ENCODE measurements at places on chromosomes 11 and 22.

- no peak for DNase-seq
Observed at GRCh38 chr11:18632841-18633240, 1.3 kb downstream of the SPTY2D1 start.

- no peak for DNase-seq
Observed at GRCh38 chr11:113638376-113638775, 67.7 kb downstream of the TMPRSS5 start.

DNA sequence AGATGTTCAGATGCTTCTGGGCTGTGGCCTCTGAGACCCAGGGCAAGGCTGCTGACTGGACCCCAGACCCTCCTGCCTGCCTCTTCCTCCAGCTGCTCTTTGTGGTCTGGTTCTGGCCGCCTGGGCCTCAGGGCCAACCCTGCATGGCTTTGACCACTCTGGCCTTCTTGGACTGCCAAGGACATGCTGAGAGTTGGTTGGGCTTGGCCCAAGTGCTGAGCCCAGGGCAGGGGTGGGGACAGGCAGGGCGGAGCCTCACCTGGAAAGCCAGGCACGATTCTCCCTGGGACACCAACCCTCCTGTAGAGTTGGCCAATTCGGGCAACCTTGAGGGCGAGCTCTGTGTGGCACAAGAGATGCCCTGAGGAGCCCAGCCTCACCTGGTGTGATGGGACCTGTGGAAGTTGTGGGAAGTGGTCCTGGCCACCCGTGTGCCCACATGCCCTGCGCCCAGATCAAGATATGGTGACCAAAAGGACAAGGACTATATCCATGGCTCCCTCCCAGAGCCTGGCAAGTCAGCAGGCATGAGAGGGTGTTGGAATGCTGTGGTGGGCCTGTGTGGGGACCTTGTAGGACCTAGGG, 11.6 kb downstream of the TANGO2 start:
- no peak for DNase-seq

GRCh38 chr11:121426476-121427399, 25.4 kb upstream of the SORL1 start:
- DNase-seq = peak; percentile 10

DNA sequence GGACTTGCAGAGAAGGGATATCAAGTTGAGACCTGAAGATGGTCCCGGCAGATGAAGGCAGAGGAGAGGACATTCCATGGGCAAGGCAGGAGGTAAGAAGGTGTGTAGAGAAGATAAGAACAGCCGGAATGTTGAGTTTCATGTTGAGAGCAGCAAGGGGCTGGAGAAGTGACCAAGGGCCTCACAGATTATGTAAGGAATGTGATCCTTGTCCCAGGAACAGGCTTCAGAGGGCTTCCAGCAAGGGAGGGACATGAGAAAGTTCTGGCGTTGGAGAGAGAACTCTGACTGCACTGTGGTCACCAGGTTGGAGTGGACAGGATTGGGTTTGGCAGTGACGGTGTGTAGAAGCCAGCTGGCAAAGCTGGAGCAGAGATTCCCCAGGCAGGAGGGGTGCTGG, 27.6 kb upstream of the PPFIA1 start:
- no peak for DNase-seq

DNA sequence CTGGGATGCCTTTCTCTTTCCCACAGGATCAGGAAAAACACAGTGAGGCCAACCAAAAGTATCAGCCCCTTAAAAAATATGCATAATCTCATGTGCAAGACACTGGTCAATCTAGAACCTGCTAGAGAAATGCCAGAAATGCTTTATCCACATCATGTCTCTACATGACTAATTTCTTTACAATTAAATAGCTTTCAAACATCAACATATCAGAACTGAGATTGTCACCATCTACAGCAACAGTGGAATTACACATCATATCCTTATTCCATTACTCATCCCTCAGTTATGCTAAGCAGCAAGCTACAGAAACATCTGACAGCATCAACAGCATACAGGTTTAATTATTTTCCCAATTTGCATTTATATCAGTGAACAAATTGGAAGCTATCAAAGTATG, 78.8 kb downstream of the DDIAS start:
- peak; percentile 43 for DNase-seq

DNA sequence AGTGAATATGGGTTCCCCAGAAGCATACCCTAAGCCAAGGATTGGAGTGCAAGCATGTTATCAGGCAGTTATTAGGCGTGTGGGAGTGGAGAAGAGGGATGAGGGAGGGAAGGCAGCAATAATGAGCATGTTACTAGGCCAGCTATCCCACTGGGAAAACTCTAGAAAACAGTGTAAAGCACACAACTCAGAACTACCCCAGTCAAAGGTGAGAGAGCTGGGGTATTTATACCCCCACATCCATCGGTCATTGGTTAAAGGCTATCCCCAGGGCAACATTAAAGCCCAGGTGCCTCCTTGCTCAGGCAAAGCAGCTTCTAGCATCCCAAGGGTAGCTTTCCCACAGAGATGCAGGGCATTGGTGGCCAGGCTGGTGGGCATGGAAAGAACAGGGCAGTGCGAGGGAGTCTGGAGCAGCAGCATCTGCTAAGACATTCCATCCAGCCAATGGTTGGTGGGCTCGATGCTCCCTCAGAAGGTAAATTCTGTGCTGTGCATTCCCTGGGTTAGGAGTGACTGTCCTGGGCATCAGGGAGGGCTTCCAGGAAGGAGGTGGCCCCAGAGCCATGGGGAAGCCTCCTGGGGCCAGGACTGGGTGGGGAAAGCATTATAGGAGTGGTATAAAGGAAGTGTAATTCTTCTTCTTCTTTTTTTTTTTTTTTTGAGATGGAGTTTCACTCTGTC, 21.1 kb upstream of the LRRC10B start:
- no peak for DNase-seq

- no peak for DNase-seq
Observed at GRCh38 chr22:20728523-20729190, 45.3 kb upstream of the SERPIND1 start.

- no peak for DNase-seq
Observed at GRCh38 chr11:128519338-128519737, 68.0 kb downstream of the ETS1 start.

- DNase-seq = no peak
Observed at GRCh38 chr11:29389793-29390192, 627.0 kb downstream of the KCNA4 start.

DNA sequence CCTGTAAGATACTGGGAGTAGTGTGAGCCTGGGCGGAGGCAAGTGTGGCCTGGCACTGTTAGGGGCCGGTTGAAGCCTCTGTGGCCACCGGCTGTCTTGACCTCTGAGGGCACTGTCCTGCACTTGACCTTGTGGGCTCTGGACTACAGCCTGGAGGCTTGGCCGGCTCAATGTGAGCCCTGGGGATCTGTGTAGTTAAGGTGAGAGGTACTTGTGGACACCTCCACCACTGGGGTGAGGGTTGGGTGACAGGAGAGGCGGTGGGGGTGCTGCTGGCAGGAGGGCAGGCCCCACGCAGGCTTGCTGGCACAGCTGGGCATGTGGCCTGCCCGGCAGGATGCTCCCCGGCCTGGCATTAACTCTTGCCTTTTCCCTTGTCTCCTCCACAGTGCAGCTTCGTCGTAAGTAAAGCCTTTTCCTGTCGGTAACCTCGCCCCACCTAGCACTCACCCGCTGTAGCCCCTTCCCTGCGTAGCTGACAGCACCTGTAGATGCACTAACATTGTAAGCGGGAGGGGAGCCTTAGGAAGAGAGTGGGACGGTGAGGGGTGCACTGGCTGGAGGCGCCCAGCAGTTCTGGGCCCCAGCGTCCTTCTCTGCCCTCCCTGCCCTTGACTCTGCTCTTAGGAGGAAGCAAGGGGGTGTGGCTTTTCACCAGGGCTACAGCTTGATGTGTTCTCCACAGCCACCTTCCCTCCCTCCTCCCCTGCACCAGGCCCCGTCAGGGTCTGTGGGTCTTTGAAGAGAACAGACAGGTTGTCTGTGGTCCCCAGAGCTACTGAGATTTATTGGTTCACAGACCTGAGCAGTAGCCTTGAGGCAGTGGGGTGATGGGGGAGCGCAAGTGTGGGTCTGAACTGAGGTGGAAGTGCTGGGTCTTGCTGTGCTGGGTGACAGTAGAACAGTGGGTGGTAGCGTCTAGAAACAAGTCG, 17.6 kb downstream of the INCENP start:
- DNase-seq = no peak

GRCh38 chr11:4095509-4096230, 1.1 kb downstream of the RRM1 start:
- peak; percentile 27 for DNase-seq

DNA sequence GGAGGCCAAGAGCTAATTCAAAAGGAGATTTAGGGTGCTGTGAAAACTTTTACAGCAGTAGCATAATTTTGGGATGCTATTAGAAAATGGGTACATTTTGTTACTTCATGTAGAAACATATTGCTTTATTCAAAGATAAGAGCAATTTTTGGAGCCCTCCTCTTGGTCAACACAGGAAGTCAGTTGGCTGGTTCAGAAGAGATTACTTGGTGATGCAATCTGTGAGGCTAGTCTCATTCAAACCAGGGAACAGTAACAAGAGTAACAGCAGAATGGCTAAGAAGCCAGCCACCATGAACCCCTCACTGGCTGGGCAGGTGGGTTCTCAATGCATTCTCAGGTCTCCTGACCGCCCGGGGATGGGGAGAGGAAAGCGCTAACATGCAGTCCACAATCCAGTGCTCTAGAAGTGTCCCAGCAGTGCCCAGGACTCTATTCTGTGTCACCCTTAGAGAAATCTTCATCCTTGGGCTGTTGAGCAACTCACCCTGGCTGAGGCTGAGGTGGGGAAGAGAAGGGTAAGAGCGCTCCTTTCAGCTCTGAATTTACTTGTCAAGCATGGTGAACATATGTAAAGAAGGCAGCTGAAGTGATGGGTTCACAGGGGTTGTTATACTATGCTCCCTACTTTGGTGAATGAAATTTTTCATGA, 262.2 kb upstream of the UBASH3B start:
- DNase-seq = no peak

DNA sequence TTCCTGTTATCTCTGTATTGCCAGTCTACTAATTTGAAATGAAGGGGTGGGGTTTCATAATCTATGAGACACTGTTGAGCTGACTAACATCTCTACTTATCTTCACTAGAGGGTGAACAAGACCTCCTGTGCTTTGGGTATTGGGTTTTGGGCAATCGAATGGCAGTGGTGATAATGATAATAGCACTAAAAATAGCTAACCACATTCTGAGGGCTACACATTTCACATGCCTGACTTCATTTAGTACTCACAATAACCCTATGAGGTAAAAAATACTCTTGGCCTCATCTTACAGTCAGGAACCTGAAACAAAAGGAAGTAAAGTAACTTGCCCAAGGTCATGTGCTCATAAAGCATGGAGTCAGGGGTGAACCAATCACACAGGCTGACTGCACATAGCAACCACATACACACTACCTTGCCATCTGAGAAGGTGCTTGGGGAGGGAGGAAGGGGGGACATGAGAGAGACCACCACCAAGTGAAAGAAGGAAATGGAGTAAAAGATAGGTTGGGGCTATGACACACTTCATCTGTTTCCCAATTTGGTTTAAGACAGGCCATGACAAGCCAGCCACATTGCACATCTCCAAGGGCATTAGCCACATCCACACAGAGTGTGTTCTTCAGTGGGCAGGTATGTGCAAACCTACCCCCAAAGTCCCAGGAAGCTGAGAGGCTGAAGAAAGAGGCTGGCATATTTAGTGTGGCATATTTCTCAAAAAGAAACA, 387.6 kb upstream of the DDI1 start:
- DNase-seq = no peak

DNA sequence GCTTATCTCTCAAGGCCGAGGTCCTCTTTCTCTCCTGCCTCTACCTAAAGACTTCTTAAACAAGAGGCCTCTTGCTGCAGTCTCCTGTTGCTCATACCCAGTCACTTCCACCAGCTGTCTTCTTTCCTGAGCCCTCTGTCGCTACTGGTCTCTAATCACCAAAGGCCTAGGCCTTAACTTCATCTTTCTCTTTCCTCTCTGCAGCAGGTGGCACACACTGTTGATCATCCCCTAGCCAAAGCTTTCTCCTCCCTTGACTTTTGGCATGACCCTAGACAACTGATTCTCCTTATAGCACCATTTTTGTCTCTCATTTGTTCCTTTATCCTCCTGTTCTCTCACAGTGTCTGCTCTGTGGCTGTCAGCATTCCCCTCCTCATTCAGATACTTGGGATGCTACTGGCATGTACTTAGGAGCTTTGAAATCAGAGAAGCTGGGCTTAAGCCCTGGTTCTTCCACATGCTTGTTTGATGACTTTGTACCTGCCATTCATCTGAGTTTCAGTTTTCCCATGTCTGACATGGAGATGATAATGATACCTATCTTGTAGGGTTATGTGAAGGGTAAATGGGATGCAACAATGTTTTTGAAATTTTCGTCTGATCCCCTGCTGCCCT, 22.4 kb downstream of the ENDOD1 start:
- no peak for DNase-seq

DNA sequence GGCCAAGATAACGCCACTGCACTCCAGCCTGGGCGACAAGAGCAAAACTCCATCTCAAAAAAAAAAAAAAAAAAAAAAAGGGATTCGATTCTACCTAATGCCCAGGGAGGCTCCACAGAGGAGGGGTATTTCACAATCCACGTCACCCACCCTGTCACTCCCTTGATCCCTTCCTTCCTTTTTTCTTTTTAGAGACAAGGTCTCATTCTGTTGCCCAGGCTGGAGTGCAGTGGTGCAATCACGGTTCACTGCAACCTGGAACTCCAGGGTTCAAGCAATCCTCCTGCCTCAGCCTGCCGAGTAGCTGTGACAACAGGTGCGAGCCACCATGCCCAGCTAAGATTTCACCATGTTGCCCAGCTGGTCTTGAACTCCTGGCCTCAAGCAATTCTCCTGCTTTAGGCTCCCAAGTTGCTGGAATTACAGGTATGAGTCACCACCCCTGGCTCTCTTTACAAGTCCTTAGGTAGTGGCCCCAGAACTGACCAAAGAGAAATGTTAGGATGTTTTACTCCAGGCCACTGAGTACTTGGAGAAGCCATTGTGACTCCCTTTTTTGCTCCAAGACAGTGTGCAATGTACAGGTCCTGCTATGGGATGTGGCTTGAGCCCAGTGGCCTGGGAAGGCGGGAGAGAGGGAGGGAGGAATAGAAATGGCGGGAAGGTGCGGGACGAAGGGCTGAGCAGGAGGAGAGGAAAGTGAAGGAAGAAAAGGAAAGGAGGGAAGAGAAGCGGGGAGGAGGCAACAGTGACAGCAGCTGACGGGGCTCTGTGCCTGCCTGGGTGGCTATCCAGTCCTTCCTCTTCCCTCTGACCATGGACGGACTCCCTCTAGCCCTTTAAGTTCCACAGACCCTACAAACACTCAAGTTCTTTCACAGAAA, 11.8 kb upstream of the FXYD2 start:
- no peak for DNase-seq

DNA sequence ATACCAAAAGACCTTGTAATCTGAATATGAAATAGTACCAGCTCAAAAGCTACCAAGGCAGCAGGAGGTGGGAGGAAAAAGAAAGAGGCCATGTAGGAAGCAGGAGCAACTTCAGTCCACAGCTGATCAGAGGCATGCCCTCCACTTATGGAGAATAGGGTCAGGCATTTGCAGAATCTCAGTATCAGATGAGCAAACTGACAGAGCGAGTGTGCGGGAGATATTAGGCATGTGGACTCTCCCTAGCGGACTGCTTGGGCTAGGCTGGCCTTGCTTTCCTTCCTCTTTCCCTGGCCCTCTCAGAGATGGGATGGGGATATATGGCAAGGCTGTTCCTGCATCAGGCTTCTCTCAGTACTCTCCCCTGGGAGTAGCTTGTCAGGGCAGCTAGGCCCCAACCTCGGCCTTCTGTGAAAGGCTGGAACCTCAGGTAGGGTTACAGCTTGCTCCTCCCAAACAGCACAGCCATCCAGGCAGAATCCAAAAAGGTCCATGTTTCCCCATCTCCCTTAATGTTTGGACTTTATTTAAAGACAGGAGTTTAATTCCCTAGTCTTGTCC, 37.0 kb downstream of the ETS1 start:
- DNase-seq = no peak
